Stimulated activated CD8-positive, alpha-beta memory T cell treated with anti-CD3 and anti-CD28 coated beads, Interleukin-7, amount 100 ng/mL, for 24 hours (primary cell): ENCODE measurements at places on chromosomes 16 and 17.

GRCh38 chr17:9771465-9771864 is 19.9 kb downstream of the DHRS7C start:
- no peak for DNase-seq

DNA sequence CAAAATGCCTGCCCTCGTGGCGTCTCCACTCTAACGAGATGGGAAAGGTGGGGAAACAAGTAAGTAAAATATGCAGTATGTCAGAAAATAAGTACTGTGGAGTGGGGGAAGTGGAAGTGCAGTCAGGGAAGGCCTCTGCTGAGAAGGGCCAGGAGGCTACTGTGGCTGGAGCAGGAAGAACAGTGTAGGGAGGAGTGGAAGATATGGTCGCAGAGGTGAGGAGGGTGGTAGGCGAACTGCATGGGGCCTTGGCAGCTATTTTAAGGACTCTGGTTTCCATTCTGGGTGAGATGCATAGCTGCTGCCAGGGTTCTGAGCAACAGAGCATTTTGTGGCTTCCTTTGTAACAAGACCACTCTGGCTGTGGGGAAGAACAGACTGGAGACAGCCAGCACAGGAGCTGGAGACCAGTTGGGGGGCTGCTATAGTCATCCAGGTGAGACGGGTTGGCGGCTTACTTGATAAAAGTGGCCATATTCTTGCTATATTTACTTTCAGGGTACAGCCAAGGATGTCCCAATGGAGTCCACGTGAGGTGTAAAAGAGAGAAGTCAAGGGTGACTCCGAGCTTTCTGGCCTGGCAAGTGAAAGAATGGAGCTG is 42.6 kb downstream of the CYTH1 start:
- no peak for DNase-seq

DNA sequence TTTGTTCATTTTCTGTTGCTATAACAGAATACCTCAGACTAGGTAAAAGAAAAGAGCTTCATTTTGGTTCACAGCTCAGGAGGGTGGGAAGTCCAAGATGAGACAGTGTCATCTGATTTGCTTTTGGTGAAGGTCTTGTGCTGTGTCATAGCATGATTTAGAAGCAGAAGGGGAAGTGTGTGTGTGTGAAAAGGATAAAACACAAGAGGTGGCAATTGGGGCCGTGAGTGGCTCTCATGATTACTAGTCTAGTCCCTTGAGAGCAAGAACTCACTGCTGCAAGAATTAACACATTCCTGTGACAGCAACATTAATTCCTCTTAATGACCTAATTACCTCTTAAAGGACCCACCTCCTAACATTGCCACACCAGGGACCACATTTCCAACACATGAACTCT is 8.3 kb downstream of the SLC35G3 start:
- DNase-seq = no peak

- DNase-seq = no peak
These were observed 6.5 kb downstream of the SPNS2 start for GRCh38 chr17:4505187-4505586.

- peak; percentile 43 for DNase-seq
These were observed 8.0 kb downstream of the SPPL2C start for GRCh38 chr17:45852535-45853297.

- DNase-seq = no peak
These were observed 188.8 kb downstream of the CCDC182 start for GRCh38 chr17:57556320-57556719.

GRCh38 chr17:19328441-19329061 is 34.0 kb downstream of the B9D1 start:
- DNase-seq = no peak

DNA sequence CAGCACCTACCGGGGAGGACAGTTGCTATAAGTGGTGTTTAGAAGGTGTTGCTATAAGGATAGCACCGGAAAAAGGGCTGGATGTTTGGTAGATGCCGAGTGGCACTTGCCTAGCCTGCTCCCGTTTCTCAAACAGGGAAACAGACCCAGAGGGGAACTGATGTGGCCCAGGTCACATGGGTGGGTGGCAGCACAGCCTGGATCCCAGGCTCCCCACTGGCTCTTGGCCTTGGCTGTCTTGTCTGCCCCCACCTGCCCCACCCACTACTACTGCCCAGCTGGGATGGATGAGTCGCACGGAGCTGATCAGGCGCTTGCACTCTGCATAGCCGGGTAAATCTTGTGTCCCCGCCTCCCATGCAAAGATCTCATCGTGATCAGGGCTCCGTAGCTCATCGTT is 7.2 kb downstream of the SMTNL2 start:
- no peak for DNase-seq

DNA sequence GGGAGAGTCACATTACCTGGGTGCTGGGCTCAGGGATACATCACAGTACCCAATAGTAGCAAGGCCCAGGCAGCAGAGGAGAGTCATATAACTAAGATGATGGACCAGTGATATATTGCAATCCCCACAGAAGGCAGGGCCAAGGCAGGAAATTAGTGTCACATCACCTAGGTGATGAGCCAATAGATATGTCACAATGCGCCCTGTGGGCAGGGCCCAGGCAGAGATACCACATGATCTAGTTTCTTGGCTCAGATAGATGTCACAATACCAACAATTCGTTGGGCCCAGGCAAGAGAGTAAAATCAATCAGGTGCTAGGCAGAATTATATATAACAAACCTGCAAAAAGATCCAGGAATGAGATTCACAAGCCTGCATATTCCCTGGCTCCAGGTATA is 2111.5 kb downstream of the TP53TG3F start:
- no peak for DNase-seq

DNA sequence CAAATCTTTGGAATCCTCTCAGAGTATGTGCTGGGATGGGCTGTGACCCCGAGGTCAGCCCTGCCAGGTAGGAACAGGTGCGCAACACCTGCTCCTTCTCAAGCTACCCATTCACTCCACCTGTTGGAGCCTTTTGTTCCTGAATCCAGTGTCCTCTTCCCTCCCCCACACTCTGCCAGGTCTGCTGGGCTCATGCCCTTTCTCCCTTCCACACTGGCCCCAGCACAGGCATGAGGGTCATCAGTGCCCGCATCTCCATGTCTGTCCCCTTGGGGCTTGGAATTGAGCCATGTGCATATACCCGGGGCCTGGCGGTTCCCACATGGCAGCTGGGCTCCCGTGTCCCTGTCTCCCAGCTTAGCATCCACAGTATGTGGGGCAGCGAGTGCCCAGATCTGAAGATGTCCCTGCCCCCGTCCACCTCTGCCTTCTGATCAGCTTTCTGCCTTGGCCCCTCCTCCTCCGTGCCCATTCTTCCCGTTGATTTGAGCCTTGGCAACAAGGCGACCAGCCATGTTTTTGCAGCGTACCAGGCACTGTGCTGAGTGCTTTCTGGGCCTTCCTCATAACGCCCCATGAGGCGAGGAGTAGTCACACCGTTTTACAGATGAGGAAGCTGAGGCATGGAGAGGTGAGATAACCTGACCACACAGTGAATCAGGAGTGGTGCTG is 102.2 kb downstream of the RAP1GAP2 start:
- DNase-seq = no peak

DNA sequence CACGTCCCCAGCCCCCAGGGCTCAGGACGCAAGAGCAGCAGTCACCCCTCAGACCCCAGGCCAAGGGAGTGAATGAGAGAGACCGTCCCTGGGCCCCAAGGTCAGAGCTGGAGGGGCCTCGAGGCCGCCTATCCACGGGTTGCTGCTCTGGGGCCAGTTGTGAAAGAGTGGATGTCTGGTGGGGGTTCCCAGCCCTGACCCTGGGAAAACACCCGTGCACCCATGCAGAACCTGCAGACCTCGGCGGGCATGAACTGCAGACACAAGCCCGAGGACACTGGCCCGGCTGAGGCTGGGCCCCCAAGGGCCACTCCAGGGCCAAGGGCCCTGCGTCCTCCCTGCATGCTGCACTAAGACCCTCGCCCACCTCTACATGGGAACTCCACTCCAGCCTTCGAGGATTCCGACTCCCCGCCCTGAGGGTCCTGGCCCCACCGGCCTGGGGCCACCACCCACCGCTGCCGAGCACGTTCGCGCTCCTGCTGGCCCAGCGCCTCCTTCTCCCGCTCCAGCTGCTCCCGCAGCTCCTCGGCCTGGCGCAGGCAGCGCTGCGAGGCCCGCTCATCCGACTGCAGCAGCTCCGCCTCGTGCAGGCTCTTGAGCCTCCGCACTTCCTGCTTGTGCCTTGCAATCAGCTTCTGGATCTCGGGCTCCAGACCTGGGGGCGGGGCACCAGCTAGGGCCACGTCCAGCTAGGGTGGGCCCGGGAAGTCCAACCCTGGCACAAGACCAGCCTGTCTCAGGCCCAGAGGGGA is 27.6 kb upstream of the AATK start:
- no peak for DNase-seq

- DNase-seq = no peak
These were observed 948.7 kb downstream of the KCNJ2 start for GRCh38 chr17:71118039-71118438.

GRCh38 chr16:11734653-11735043 is 8.0 kb downstream of the TXNDC11 start:
- no peak for DNase-seq

- no peak for DNase-seq
These were observed 101.5 kb upstream of the SMIM36 start for GRCh38 chr17:55612691-55613141.

DNA sequence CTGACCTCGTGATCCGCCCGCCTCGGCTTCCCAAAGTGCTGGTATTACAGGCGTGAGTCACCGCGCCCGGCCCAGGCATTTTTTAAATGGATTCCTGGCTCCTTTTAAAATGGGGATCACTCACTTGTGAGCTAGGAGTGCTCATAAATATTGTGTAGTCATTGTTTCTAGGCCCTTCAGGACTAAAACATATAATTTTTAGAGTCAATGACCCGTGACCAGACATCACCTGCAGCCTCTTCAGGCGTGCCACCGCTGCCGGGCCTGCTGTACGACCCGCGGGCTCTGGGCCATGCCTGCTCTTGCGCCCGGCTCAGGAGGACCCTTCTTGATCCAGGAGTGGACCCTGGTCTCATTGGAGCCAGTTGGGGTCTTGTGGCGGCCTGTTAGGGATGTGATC is 30.8 kb downstream of the EFCAB5 start:
- DNase-seq = no peak

GRCh38 chr16:23771027-23771426 is 16.2 kb downstream of the CHP2 start:
- DNase-seq = no peak

GRCh38 chr16:72840631-72841381 is 207.1 kb downstream of the ZFHX3 start:
- DNase-seq = no peak

DNA sequence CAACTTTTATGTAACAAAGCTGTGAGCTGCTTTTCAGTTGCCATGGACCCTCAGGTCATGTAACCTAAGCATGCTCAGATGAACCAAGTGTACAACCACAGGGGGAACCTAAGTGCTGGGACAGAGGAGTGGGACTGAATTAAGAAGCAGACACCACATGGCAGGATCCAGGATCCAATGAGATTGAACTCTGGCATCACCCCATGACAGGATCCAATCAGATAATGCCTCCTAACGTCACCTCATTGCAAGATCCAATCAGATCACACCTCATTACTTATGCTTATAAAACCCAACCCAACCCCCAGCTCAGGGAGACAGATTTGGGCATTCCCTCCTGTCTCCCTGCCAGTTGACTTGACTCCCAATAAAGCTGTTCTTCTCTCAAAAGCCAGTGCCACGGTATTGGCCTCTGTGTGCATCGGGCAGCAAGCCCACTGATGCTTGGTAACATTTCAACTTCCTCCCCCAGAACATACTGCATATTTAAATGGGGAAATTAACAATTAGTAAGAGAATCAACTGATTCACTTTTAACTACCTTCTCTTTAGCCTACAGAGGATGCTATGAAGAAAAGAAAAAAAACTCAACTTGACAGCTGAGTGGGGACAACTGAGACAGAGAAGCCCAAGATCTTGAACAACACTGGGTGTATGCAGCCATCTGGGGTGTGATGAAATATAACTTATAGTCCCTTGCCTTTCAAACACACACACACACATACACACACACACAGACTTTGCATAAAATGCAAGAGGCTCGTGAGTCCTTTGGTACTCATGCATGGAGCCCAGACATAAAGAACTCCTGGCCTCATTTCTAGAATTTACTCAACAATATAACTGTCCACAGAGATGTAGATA is 148.4 kb downstream of the SLC39A11 start:
- DNase-seq = no peak

DNA sequence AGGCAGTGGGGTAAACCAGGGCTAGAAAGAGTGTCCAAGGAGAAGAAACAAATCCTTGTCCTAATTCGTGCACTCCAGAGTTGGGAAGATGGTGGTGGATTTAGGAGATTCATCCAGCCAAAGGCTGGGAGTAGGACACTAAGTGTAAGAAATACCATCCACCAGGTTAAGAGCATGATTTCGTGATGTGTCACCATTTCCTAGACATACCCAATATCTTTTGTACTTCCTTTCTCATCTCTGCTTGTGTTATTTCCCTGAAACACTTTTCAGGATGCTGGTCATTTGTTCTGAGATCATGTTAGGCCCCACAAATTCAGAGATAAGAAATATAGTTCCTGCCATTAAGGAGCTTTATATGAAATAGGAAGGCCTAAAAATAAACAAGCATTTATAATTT is 106.3 kb upstream of the HLF start:
- no peak for DNase-seq

- DNase-seq = no peak
These were observed 440 bp downstream of the NPRL3 start for GRCh38 chr16:138049-138417.

- no peak for DNase-seq
These were observed 25.0 kb downstream of the ZNF423 start for GRCh38 chr16:49830873-49831272.
